ENCODE measurements at places on chromosomes 3 and 15.

GRCh38 chr15:55960946-55961345 is 32.5 kb downstream of the NEDD4 start:
- no peak for DNase-seq

- no peak for DNase-seq
Measured at GRCh38 chr15:89978914-89979313, 22.2 kb upstream of the ZNF710 start.

- no peak for DNase-seq
Measured at GRCh38 chr3:73680391-73681095, 55.8 kb upstream of the PDZRN3 start.

DNA sequence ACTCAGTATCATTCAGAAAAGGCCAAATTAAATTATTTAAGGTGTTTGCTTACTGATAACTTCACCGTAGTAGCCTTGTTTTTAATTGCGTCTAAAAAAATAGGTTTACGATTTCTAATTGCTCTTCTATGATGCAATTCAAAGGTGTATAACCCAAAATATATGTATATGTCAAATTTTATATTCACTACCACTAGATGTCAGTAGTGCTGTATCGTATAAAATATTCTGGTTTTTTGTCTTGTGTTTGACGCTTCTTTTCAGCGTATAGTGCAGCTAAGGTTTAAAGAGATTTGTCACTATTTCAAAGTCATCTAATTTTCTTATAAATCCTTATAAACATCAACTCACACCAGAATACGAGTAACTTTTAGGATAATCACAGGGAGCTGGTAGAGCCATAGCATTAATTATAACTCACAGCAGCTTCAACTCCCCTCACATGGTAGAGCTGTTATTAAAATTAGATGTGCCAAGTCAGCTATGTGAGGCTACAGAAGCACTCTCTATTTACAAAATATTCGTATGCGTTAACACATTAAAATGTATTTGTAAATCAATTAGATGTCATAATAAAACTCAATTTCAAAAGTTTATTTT is 3.5 kb downstream of the PFN2 start:
- no peak for DNase-seq

DNA sequence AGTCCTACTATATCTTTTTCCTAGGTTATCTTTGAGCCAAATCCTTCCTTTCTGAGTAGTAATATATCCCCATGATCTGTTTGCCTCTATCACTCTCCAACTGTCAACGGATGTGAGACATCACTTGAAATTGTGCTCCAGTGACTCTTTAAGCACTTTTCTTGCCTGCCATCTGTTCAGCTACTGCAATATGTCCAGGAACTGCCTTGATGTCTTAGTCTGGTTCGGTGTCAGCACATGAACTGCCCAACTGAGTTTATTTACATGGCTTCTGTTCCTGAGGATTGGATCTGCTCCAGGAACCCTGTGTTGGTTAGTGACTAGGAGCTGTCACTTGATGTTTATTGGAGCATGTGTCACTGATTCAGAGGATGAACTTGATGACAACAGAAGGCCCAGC is 116.5 kb downstream of the SLC9A9 start:
- no peak for DNase-seq

- DNase-seq: no peak
Measured at GRCh38 chr15:60932051-60932915, 296.8 kb downstream of the RORA start.

GRCh38 chr15:31360843-31361763 is 34.5 kb downstream of the KLF13 start:
- DNase-seq: peak; percentile 90
